Nephron progenitor cell (in vitro differentiated cells): ENCODE measurements at places on chromosomes 6 and 20.
A peak's percentile ranks its signal among the peaks of the same experiment; 100 is the strongest.

DNA sequence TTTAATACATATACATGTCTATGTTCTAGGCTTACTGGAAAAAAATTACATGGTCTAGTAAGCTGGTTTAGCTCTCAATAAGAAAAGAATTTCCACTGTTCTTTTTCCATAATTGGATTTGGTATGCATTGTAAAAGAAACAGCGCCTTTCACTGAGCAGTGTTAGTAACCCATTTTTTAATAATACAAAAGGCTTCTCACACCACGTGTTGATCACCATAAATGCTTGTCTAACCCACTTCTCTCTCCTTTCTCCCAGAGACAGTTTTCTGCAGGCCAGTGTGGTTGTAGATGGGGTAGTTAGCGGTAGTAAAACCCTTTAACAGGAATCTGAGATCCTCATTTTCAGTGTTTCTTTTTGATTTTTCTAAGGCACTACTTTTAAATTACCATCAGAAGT lies 348.7 kb upstream of the MANEA start:
- H3K4me1 ChIP-seq = peaks cover 19% of the 10 kb centered on the region
- no peaks in the 10 kb centered on the region for H3K36me3 ChIP-seq
- H3K27ac ChIP-seq = no peak overlapping the region
- peaks cover 4% of the 10 kb centered on the region for H3K27me3 ChIP-seq

DNA sequence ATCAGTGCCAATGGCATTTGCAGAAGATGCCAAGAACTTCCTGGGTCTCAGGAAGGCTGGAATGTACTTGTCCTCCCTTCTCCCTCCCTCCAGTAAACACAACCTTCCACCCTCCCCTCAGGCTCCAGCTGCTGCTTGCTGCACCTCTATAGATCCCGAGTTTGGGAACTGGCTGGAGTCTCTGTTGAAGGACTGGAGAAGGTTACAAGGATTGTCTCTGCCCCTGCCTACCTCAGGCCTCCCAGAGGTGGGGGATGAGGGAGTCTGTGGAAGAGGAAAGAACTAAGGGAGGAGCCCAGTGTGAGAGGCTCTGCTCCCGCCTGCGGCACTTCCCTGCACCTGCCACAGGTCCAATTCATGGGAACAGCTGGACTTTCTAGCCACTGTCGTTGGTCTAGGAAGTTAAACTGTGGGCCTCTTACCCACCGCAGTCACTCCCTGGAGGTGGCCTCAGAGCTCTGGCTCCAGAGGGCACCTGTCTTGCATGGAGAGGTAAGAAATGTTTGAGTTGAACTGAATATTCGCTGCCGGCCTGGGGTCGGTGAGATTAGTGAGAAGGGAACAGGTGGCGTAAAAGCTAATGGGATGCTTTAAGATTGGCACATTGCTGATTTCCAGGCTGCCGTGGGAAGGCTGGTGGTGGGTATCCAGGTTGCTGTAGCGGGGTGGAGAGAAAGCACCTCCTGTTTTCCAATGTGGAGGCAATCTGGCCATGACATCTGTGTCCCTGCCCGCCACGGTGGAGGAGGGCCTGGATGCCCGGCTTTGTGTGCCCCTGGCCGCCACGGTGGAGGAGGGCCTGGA lies 54.3 kb downstream of the PPP1R14C start:
- peaks cover 70% of the 10 kb centered on the region for H3K27me3 ChIP-seq
- DNase-seq = peak; percentile 13
- peaks cover 16% of the 10 kb centered on the region for H3K36me3 ChIP-seq
- peaks cover 68% of the 10 kb centered on the region for H3K4me1 ChIP-seq
- H3K27ac ChIP-seq = no peak overlapping the region

GRCh38 chr6:45647341-45648261 lies 269.9 kb upstream of the SUPT3H start:
- DNase-seq = no peak
- H3K27me3 ChIP-seq = peaks cover 24% of the 10 kb centered on the region
- H3K36me3 ChIP-seq = no peaks in the 10 kb centered on the region
- peak overlapping the region; percentile 50 for H3K27ac ChIP-seq
- peaks cover 22% of the 10 kb centered on the region for H3K4me1 ChIP-seq
- no peak overlapping the region for H3K4me3 ChIP-seq

DNA sequence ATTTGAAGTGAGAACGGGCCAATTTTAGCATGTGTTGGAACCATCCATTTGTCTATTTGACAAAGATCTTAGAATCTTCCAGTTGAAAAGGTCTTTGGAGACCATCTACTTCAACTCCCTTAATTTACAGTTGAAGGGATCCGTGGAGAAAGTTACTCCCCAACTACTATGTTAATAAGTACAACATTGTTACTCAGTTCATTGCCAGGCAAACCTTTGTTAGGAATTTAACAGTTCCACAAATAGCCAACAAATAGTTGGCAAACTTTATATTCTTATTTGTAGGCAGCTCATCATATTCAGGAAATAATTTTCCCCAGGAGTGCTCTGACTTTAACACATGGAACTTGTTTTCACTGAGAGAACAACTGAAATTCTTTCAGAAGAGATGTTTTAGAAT lies 81.0 kb upstream of the FLRT3 start:
- no peaks in the 10 kb centered on the region for H3K36me3 ChIP-seq
- peaks cover 20% of the 10 kb centered on the region for H3K4me1 ChIP-seq
- H3K4me3 ChIP-seq = no peak overlapping the region
- no peak for DNase-seq

DNA sequence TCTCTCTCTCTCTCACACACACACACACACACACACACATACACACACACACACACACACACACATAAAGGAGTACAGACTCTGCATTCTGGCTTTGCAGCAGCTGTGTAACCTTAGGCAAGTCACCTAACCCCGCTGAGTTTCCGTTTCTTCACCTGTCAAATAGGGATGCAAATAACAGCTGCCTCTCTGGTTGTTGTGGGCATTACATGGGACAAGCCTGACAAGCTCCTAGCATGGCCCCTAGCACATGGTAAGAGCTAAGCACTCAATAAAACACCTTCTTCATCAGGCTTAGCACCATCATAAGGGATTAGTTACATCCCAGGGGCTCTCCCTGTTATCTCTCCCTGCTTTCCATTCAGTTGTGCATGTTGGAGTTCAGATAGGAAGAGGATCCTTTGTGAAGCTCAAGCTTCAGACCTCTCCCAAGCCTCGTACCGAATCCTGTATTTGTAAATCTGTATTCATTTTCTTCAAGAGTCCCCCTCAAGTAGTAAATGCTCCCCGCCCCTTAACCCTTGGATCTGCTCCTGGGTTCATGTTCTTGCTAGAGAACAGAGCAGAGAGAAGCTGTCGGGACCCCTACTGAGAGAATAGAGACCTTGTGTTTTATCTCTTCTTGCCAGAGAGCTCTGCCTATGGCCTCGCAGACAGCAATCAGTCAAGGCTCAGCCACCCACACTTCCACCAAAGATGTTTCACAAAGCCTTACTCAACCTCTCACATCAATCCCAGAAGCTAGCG lies 2.2 kb downstream of the SLC13A3 start:
- no peak overlapping the region for H3K4me3 ChIP-seq
- peaks cover 65% of the 10 kb centered on the region for H3K27me3 ChIP-seq
- H3K4me1 ChIP-seq = peaks cover 5% of the 10 kb centered on the region
- no peak overlapping the region for H3K27ac ChIP-seq
- peaks cover 10% of the 10 kb centered on the region for H3K36me3 ChIP-seq
- DNase-seq = no peak

GRCh38 chr6:170290296-170291128 lies at the start of gene DLL1:
Gene DLL1, minus strand, starts transcription at chr6:170291078. Its CDS starts 939 bp downstream, at chr6:170290139.
- peaks cover 14% of the 10 kb centered on the region for H3K36me3 ChIP-seq
- DNase-seq = peak; percentile 87
- H3K4me1 ChIP-seq = peaks cover 72% of the 10 kb centered on the region
- H3K27me3 ChIP-seq = peaks cover 59% of the 10 kb centered on the region

- no peak overlapping the region for H3K27ac ChIP-seq
- peaks cover 13% of the 10 kb centered on the region for H3K27me3 ChIP-seq
- no peak for DNase-seq
- H3K4me1 ChIP-seq = peaks cover 11% of the 10 kb centered on the region
- H3K36me3 ChIP-seq = peaks cover under 1% of the 10 kb centered on the region
These were observed 11.3 kb upstream of the AFDN start for GRCh38 chr6:167815296-167815980.

DNA sequence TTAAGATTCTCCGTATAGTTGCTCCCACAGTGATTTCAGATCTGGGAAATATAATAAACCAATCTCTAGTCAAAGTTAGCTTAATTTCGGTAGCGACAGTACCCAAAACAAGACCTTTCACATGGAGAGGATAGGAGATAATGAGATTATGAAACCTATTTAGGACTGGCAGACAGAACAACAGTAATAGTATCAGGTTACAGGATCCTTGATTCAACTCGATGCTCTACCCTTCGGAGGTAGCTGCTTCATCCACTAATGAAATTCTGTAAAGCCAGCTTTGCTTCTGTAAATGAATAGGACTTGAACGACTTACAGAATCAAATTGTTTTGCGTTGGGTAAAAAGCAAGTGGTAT lies 534 bp upstream of the AKIRIN2 start:
- no peak for DNase-seq
- peaks cover 9% of the 10 kb centered on the region for H3K36me3 ChIP-seq
- H3K4me1 ChIP-seq = peaks cover 22% of the 10 kb centered on the region
- H3K4me3 ChIP-seq = peak overlapping the region; percentile 96
- peak overlapping the region; percentile 96 for H3K27ac ChIP-seq
- no peaks in the 10 kb centered on the region for H3K27me3 ChIP-seq

DNA sequence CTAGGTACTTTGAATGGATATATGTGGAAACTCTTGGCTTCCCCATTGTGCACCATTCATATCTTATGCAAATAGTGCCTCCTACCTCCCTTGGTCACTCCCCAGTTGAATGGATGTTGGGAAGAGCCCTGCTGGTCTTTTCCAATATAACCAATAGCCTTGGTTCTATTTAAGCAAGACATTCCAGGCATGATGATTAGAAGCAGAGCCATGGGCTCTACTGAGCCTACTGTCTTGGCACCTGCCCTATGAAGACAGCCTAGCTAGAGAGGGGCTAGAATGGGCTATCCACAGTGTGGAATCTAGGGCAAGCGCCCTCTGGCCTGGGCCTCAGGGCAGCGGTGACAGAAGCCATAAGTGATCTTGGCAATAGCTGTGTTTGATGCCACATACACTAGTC lies 15.6 kb downstream of the SLC17A1 start:
- no peak overlapping the region for H3K4me3 ChIP-seq
- peaks cover 8% of the 10 kb centered on the region for H3K27me3 ChIP-seq
- no peak for DNase-seq
- no peaks in the 10 kb centered on the region for H3K36me3 ChIP-seq
- H3K4me1 ChIP-seq = no peaks in the 10 kb centered on the region
- H3K27ac ChIP-seq = no peak overlapping the region

DNA sequence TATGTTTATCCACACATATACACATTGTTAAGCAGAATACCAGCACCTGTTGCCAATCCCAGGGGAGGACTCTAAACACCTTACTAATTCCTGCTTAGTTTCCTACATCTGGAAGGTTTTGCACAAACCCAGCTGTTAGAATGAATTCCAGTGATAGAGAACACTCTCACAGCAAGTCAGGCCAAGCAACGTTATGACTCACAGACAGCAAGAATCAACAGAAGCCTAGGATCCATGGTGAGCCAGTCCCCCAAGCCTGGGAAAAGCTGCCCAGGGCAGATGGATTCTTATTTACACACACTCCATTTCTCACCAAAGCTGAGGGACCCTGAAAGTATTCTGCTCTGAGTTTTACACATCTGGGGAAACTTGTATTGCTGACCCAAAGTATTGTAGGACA lies 291.7 kb downstream of the SLC35F1 start:
- H3K4me3 ChIP-seq = no peak overlapping the region
- no peaks in the 10 kb centered on the region for H3K27me3 ChIP-seq
- H3K36me3 ChIP-seq = no peaks in the 10 kb centered on the region
- H3K4me1 ChIP-seq = peaks cover 5% of the 10 kb centered on the region

GRCh38 chr6:101534821-101535220 lies 141.3 kb downstream of the GRIK2 start:
- no peaks in the 10 kb centered on the region for H3K4me1 ChIP-seq
- no peak for DNase-seq
- no peak overlapping the region for H3K27ac ChIP-seq
- H3K4me3 ChIP-seq = no peak overlapping the region
- no peaks in the 10 kb centered on the region for H3K36me3 ChIP-seq

GRCh38 chr6:54805077-54805476 lies 41.5 kb upstream of the FAM83B start:
- no peaks in the 10 kb centered on the region for H3K27me3 ChIP-seq
- no peak for DNase-seq
- no peak overlapping the region for H3K4me3 ChIP-seq

- H3K27ac ChIP-seq = no peak overlapping the region
- H3K27me3 ChIP-seq = peaks cover 3% of the 10 kb centered on the region
- no peak overlapping the region for H3K4me3 ChIP-seq
- no peaks in the 10 kb centered on the region for H3K36me3 ChIP-seq
- H3K4me1 ChIP-seq = no peaks in the 10 kb centered on the region
- no peak for DNase-seq
These were observed 49.4 kb upstream of the RREB1 start for GRCh38 chr6:7058250-7058923.

DNA sequence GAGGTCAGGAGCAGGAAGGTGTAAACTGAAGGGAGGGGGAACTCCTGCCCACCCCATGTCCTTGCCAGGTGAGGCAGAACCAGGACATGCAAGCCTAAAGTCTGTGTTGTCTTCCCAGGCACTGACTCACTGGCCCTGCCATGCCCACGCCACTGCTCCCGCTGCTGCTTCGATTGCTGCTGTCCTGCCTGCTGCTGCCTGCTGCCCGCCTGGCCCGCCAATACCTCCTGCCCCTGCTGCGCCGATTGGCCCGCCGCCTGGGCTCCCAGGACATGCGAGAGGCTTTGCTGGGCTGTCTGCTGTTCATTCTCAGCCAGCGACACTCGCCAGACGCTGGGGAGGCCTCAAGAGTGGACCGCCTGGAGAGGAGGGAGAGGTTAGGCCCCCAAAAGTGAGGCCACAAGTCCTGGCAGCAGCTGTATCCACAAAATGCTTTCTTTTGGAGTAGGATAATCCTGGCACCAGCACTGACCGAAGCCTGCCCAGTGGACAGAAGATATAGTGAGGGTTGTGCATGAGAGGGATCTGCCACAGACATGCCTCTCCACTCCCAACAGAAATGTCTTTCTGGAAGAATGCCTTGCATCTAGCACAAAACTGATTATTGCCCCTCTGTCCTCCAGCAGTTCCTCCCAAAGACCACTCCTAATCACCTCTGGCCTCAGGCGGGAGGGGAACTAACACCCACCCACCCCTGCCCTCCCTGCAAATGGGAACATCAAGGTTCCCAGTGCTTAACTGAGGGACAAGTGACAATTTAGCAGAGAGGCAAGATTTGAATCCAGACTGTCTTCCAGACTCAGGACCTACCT lies 812 bp downstream of the MYMX start:
- H3K36me3 ChIP-seq = no peaks in the 10 kb centered on the region
- no peak overlapping the region for H3K4me3 ChIP-seq
- peaks cover 37% of the 10 kb centered on the region for H3K4me1 ChIP-seq
- no peak overlapping the region for H3K27ac ChIP-seq
